ENCODE measurements at places on chromosomes 7 and 10.

GRCh38 chr10:18437486-18437885 lies 213.9 kb downstream of the NSUN6 start:
- DNase-seq = no peak

- no peak for DNase-seq
These were observed 121.5 kb downstream of the VIPR2 start for GRCh38 chr7:159023206-159023605.

GRCh38 chr10:85594239-85594638 lies 772.4 kb downstream of the GRID1 start:
- DNase-seq = no peak

GRCh38 chr10:11533328-11533781 lies 78.1 kb downstream of the USP6NL start:
- DNase-seq = no peak

GRCh38 chr7:149719050-149719899 lies 54.1 kb downstream of the ZNF467 start:
- DNase-seq = no peak

DNA sequence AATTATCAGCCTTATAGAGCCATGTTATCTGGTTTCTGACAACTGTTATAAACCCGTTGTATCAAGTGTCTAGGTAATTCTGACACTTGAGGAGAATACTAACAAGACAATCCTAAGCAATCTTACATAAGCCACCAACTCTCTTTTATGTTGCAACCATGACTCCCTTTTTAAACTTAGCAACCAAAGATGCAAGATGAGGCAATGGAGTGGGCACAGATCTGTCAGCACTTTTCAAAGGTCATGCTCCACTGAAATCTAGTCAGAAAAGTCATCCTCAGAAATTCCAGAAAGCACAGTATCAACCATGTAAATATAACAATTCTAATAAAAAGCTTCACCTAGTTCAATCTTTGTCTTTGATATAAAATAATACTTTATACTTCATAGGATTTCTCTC lies 77.0 kb upstream of the SEMA3A start:
- no peak for DNase-seq

DNA sequence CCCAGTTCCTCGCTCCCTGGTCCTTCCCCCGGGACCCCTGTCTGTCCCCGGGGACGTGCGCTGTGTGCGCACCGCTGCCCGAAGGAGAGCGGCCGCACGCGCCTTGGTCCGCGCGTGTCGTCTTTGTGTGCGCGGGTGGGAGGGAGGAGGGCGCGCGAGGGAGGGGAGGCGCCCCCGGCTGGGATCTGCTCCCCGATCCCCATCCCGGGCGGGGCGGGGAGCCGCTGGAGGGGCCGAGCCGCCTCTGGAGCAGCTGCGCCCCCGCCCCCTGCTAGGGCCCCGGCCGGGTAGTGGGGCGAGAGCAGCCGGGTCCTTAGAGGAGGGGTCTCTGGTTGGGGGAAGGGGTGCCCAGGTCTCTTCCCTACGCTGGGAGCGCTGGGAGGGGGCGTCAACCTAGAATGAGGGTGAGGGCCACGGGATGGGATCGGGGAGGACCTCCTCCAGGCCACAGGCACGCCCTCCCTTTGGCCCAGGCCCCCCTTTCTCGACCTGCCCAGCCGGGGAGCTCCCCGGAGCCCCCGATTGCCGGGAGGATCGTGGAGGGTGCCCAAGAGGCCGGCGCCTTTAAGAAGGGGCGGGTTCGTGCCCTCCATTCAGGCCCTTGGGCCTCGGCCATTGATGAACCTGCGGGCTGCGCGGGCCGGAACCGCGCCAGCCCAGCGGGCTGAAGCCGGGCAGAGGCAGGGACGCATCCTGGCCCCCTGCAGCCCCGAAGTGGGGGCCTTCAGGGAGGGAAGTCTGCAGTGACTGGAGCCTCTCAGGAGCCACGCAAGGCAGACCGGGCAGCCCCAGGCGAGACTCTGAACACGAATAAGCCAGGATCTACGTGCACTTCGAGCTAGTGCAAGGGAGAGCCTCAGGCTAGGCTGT lies 678 bp downstream of the SH2B2 start:
- no peak for DNase-seq

DNA sequence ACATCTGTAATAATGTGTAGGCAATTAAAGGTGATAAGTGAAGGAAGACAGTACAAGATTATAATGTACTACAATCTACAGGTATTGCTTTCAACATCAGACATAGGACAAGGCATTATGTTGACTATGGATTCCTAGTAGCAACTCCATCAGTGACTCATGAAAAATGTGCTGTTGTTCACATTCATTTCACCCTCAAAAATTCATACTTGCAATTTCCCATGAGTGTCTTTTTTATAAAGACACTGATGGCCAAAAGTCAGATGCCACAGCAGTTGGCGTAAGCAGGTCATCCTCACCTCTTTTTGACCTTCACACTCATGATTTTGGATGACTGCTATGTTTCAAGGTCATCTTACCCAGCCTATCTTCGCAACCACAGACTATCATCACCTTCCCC lies 100.0 kb upstream of the AMPH start:
- no peak for DNase-seq

DNA sequence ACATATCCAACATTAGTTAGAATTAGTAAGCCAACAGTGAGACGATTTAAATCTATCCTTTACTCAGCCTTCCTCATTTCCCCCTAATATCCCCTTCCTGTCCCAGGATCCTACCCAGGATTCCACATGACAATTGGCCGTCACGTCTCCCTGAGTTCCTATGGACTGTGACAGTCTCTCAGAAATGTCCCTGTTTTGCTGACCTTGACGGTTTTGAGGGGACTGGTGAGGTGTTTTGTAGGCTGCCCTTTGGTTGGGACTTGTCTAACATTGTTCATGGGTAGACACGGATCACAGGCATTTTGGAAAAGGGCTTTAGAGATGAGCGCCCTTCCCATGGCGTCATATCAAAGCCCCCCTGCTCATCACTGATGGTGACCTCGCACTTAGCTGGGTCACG lies 162.8 kb downstream of the ZMYND11 start:
- no peak for DNase-seq

DNA sequence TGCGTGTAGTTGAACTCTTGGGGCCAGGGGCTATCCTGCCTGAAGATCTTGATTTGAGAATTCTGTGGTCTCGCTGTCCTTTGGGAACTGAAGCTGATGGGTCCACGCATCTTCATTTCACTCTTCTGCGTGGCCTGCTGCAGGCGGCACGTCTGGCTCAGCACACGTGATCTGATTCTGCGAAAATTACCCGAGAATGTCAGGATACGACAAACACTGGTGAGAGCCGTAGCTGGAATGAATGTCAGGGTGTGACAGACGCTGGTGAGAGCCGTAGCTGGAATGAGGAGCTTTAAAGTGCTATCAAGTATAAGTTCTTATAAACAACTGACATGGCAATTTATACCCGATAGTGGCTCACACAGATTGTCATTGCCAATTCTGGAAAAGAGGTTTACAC lies 44.6 kb upstream of the CFAP46 start:
- DNase-seq = no peak

DNA sequence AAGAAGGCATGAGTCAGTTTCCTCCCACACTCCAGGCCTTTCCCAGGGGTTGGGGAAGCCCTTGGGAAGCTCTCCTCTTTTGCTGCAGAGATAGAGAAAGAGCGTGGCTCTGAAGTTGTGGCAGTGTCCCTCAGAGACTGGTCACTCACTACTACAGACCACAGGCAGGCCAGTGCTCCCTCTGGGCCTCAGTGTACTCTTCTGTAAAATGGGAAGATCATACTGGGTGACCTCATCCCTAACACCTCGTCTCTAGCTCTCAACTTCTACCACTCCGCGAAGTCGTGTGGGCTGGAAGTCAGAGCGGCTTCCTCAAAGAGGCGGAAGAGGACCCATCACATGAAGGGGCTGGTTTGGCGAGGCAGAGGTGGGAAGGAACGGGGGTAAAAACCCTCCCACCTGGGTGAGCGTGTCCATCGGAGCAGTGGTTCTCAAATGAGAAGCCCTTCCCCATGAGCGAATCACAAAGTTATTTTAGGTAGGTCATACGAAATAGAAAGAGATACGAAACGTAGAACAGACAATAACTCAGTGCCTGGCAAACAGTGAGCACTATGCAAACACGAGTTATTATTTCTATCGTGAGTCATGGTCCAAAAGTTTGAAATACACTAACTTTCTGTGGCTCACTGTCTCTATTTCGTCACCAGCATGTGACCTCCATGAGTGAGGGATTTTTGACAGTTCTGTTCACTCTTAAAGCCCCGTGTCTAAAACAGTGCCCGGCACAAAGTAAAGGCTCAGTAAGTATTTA lies 32.7 kb downstream of the PRKAG2 start:
- DNase-seq = no peak

DNA sequence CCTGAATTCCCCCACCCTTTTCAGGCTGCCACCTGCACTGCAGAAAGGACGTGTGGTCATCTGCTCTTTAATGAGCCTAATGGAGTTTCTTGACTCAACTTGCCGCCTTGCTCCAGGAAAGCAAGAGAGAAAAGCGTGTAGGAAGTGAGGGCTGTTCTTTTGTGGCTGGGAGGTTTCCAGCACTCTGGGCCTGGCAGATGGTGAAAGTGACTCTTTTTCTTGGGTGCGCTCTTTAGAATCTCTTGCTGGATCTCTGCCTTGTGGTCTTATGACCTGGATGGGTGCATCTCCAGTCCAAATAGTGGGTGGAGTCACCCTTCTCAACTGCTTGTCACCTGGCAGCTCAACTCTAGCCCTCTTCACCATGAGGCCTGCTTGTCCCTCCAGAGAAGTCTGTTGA lies 244.0 kb downstream of the SORCS1 start:
- no peak for DNase-seq

- no peak for DNase-seq
These were observed 12.9 kb downstream of the GRM8 start for GRCh38 chr7:127239814-127240213.

DNA sequence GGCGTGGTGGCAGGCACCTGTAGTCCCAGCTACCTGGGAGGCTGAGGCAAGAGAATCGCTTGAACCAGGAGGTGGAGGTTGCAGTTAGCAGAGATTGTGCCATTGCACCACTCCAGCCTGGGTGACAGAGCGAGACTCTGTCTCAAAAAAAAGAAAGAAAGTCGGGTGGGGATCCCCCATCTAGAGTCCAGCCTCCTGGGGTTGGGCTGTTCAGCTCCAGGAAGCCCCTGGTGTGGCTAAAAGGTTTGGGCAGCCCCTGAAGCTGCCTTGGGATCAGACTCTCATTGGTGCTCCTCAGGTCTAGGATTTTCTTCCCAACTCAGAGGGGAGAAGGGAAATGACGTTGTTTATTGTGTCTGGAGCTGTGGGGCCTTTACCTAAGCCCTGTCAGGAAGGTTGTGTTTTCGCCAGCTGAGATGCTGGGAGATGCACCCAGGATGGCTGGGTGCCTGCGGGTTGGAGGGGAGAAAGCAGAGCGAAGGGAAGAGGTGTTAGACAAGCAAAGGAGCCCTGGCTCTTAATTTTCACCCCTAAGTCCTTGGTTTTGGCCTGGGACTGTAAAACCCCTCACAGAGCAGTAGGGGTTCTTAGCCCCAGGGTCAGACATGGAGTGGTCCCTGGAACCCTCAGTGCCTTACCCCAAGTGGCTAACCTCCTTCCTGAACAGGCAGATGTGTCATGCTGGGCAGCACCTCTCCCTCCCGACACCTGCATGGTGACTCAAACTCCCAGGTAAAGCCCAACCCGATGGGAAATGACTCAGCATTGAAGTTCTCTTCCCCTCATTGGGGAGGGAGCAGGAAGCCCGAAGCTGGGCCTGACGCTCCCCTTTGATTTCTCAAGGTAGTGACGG lies 21.1 kb downstream of the PLAU start:
- peak; percentile 21 for DNase-seq

DNA sequence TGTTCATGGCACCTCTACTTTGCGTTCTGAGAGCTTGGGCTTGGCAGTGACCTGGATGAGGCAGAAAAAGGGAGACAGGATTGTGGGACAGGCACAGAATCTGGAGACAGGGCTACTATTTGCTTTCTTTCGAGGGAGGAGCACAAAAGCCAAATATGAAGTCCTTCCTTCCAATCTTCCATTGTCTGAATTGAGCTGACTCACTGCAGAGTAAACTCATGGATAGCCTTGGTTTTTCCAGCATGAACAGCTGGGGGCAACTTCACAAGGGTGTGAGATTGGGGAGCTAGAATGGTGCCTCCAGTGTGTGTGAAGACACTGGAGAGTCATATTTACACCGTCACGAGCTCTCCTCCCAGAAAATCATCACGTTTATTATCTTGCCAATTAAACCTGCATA lies 55.6 kb upstream of the NRP1 start:
- no peak for DNase-seq

DNA sequence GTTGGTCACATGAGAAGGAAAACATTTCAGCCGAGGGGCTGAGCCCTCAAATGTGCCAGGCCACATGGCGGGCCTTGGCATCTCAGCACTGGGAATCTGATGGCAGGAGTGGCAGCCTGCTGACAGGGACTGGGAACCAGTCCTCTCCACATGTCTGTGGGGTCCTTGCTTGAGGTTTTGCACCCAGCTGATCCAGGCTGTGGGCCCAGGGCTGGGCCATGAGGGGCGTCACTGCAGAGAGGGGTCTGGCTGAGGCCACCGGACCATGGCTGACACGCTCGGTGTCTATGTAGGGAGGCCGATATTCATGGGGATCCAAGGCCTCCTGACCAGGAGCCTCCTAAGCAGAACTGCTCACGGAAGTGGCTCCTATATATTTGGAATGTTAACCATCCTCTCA lies 31.0 kb upstream of the PWWP2B start:
- DNase-seq = no peak

- DNase-seq = no peak
These were observed 201.8 kb downstream of the GLRX3 start for GRCh38 chr10:130337696-130338635.

- no peak for DNase-seq
These were observed 473.5 kb downstream of the AUTS2 start for GRCh38 chr7:70071766-70072165.

DNA sequence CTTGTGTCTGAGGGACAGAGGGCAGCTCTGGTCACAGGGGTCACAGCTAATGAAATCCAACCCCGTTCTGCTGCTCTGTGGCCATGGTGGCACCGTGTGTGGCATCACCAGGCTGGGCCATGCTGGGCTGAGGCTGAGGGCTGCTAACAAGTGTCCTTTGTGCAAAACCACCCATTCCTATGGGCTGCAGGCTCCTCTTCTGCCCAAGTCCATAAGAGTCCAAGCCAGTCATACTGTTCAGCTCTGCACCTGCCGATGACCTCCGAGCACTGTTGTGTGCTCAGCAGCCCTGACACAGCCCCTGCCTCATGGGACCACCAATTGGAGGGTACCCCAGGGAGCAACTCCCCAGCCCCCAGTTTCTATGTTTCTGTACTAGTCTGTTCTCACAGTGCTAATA lies 133.1 kb downstream of the WDR11 start:
- DNase-seq = no peak

Data from stimulated activated CD8-positive, alpha-beta memory T cell treated with anti-CD3 and anti-CD28 coated beads, Interleukin-7, amount 100 ng/mL, for 1 hour (primary cell).